NCI-H1105 treated with DMSO at 0.1 percent for 48 hours (cell line): ENCODE measurements at places on chromosomes 5 and 9.

GRCh38 chr5:43636076-43636475 is 33.1 kb downstream of the NNT start:
- no peak for DNase-seq

DNA sequence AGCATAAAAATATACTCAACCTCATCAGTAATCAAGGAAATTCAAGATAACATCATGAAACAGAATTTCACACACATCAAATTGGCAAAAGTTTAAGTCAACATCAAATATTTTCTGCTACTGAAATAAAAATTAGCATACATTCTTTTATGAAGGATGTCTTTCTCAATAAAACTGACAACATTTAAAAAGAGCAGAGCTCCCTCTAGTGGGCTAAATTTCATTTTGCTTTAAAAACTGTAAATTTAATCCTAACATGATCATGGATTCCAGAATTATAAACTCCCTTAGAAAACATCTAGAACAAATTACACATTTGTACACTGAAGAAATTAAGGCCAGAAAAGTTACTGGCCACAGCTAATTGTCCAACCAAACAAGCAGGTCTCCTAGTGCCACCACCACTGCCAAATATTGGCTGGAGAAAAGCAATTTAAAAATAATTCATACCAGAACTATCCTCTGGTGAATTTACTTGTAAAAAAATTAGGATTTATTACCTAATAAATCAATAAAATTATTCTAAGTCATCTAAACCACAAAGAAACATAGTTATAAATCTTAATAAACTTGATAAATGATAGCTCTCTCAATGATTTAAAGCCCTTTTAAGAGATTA is 31.2 kb downstream of the DEPDC1B start:
- DNase-seq: peak; percentile 5

GRCh38 chr5:175463641-175464040 is 14.7 kb upstream of the SFXN1 start:
- peak; percentile 89 for DNase-seq

- no peak for DNase-seq
Observed at GRCh38 chr5:33631786-33632185, 191.0 kb downstream of the TARS1 start.

- DNase-seq: no peak
Observed at GRCh38 chr9:82080265-82080664, 91.7 kb downstream of the SPATA31D1 start.
